ENCODE measurements at places on chromosomes 6 and 20.

DNA sequence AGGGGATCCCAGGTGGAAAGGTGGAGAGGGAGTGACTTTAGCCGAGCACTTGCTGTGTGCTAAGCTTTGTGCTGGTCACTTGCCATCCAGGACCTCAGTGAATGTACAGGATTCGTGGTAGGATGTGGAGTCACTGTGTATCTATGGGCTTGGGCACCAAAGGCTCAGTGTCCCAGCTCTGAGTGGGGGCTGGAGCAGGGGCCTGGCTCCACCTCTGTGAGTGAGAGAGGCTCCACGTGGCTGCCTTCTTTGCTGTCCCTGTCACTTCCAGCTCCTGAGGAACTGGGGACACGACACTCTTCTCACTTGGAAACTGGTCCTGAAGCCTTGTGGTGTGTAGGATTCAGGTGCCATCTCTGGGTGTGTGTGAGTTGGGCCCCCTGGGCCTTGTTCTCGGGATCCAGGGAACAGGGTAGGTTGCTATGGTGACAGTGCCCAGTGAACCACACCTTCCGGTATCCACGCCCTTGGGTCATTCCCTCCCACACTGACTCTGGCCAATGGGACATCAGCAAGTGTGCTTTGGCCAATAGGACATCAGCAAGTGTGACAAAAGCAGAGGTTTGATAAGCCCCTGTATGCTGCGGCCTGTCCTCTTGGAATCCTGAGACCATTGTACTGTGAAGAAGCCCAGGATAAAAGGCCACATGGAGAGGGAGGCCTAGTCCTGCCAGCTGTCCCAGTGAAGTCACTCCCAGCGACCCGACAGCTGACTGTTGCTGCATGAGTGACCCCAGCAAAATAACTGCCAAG is 87.7 kb downstream of the CDH22 start:
- peak; percentile 60 for DNase-seq

- DNase-seq: no peak
Measured at GRCh38 chr6:126550323-126550722, 210.4 kb downstream of the CENPW start.

DNA sequence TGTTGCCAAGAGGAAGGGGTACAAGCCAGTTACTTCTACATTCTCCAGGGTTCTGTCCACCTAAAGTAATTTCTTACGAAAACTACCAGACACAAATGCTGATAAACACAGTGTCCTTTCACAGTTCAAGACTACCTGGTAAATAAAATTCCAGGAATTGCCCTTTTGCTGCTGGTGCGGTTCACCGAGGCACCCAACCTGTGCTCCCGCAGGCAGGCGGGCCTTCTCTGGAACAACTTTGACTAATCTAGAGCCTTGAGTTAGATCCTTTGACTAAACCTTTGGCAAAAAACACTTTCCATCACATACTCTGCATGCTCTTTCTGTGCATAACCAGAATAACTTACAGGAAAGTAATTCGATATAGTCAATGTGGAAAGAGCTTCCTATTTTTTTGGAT is 107.0 kb downstream of the HUS1B start:
- DNase-seq: no peak

DNA sequence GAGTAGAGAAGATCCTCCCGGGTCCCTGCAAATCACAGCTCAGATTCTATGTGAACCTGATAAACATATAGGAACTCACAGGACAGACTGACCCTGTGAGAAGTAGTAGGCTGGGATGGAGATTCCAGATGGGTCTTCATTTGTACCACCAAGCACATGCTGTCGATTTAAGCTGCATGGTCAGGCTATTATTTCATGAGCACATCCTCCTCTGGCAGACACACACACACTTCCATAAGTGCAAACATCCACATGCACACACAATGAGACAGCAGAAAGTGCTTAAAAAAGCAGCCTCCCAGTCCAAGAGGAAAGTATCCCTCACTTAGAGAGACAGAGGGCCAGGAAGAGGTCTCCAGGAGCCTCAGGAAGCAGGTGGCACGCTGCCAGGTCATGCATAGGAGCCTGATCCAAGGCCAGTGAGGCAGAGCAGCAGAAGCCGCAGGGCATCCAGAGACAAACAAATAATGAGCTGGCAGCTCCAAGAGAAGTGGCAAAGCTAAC is 131.8 kb downstream of the UNC5CL start:
- peak; percentile 87 for DNase-seq

- no peak for DNase-seq
Measured at GRCh38 chr6:127148511-127148910, 30.0 kb downstream of the RSPO3 start.

DNA sequence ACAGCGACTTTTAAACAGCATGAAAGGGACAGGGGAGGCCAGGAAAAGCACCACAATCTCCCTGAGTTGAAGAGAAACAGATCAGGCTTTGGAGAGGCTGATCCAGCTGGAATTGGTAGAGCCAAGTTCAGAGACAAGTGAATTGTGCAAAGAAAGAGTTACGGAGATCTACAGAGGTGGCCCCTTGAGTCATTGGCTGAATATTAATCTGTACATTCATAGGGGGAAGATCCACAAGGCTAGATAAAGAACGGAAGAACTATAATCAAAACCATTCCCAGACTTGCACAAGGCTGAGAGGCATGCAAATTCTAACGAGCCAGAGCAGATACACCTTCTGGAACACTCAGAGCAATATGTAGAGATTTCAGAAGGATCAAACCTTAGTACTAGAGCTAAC is 14.2 kb upstream of the FOXQ1 start:
- no peak for DNase-seq

GRCh38 chr6:68740828-68741500 is 105.9 kb downstream of the ADGRB3 start:
- DNase-seq: no peak

Measured in NCI-H2081 (cell line).